WTC11 (cell line): ENCODE measurements at places on chromosomes 2 and 18.
A peak's percentile ranks its signal among the peaks of the same experiment; 100 is the strongest.

DNA sequence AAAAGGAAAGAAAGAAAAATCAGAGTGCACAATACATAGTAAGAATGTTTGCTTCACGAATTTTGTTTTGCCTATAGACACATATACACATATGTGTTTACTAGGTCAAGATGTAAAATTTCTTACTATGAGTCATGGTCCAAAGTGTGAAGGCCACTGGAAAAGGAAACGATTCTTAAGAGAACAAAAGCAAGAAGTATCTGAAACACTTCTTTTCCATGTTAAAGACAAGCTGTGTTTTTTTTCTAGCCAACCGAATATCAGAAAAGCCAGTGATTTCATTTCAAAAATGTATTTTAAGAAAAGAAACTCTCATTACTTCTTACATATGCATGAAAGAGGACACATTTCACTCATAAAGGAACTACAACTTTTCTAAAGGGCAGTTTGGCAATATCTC is 24.9 kb downstream of the PECR start:
- no peak for DNase-seq

GRCh38 chr2:15271941-15272542 is 289.1 kb downstream of the NBAS start:
- DNase-seq = no peak

DNA sequence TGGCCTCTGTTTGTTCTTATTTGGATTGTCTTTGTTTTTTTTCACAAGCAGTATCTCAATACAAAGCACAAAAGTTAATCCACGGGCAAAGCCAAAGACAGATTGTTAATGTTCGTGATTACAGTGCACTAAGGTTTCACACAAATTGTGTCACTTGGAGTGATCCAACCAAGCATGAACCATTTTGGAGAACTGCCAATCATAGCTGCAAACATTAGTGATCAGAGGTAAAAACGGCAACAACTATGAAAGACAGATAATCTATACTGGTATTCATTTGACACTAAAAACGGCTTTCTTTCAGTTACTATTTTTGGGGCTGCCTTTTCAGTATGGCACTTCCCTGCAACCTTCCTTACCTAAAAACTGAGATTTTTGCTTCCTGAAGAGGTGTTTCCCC is 213.1 kb upstream of the GULP1 start:
- DNase-seq = no peak

GRCh38 chr2:228763379-228763981 is 507.6 kb downstream of the PID1 start:
- no peak for DNase-seq

GRCh38 chr2:164523009-164523408 is 98.3 kb downstream of the GRB14 start:
- DNase-seq = no peak

- peak; percentile 73 for DNase-seq
These were observed at the start of gene SNTG2 for GRCh38 chr2:950080-950966. SNTG2 (plus strand) TSS chr2:950849; CDS start chr2:950997, 148 bp downstream.

GRCh38 chr2:220282236-220282635 is 654.8 kb downstream of the SLC4A3 start:
- no peak for DNase-seq

- peak; percentile 48 for DNase-seq
These were observed 879 bp upstream of the EPAS1 start for GRCh38 chr2:46296216-46296839.

DNA sequence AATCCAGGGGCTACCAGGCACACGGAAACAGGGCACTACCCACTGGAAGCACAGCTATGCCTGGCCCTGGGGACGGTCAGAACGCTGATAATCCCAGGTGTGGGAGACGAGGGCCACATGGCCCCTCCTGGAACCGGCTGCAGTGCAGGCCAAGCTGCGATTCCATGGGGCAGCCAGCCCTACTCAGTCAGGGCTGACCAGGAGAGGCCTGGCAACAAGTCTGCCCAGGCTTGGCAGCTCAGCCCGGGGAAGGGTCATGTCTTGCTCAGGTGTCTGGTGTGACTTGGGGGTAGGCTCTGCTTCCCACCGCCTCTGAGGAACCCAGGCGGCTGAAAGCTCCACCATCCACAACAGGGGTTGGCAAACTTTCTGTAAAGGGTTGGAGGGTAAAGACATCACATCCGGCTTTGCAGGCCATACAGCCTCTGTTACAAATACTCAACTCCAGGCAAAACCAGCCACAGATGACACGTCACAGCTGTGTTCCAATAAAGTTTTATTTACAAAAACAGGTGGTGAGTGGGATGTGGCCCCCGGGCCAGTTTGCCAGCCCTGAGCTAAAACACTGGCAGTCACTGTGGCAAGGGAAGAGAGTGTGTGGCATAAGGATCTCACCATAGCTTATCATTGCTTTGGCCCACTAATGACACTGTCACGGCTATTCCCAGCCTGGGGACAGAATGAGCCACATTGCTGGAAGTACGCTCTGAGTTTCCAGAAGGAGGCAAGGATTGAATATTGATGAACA is 85.2 kb downstream of the NDUFA10 start:
- DNase-seq = peak; percentile 4

GRCh38 chr2:131035112-131035825 is 58.0 kb downstream of the FAM168B start:
- DNase-seq = no peak

- peak; percentile 29 for DNase-seq
These were observed 878.9 kb downstream of the CPS1 start for GRCh38 chr2:211435331-211435730.

DNA sequence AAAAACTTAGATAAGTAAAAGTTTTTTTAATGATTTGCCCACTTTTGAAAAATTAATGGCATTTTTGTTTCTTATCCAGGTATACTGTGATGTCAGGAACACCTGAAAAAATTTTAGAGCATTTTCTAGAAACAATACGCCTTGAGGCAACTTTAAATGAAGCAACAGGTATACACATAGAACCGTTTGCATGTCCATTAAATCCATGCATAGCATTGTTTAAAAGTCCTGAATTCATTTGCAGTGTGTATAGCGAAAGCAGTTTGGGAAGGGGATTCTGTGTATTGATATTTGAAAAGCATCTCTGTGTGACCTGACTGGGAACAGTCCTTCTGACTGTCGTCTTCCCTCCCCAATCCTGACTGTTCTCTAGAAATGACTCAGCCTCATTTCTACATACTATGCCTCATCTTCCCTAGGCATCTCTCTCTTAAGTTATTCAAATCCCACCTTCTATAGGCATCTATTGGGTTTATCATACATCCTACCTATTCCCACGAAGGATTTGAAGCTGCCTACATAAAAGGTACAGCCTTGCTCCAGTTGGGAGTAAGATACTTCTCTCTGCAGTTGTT is 79.2 kb upstream of the MAP3K20 start:
- DNase-seq = no peak

DNA sequence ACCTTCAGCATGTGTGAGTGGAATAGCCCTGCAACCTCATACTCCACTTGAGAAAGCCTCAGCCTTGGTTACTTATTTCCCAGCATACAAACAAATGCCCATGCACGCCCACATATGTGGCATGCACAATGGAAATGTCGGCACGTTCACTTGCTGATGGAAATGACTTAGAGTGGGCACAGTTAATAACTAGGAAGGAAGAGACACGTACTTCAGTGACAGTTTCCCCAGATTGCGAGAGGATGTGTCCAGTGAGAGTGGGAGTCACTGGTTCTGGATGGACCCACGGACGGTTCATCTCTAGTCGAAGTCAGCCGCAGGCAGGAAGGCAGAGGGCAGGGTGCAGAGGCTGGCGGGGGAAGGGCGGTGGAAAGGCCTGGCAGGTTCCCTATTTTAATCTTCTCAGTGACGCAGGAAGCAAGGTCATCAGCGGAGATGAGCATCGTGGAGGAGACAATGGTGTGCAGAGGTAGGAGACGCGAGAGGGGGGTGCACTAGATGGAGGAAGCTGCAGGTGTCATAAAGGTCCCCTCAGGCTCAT is 350.7 kb upstream of the MYT1L start:
- no peak for DNase-seq

- DNase-seq = peak; percentile 22
These were observed 164.2 kb downstream of the ANTXR1 start for GRCh38 chr2:69177063-69177771.

GRCh38 chr2:32719933-32720716 is 92.3 kb downstream of the TTC27 start:
- DNase-seq = no peak

DNA sequence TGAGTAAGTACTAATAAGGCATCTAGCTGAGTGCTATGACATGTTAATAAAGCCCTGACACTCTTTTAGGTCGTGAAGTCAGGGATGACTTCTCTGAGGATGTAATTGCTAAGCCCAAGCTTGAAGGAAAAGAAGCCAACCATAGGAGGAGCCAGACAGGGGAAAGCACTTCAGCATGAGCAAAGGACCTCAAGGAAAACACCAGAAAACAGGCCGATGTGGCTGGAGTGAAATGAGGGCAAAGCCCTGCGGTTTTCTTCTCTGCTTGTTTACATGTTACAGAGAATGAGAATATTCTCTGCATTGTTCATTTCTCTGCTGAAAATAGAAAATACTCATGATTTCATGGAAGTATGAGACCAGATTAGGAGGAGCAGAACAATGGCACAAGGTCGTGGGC is 112.5 kb upstream of the ARHGAP28 start:
- DNase-seq = no peak

GRCh38 chr2:102130647-102130991 is 11.9 kb upstream of the IL1R1 start:
- DNase-seq = no peak
